ENCODE measurements at places on chromosomes 7 and 10. TPM values are rescaled to one million over a fixed set of nuclear protein-coding genes. Genes with fewer than 3 reads are reported as not detected.

RAB19 gene
- polyA plus RNA-seq = 4.2 TPM

SLC16A12 gene
- polyA plus RNA-seq = 33.1 TPM

NUTM2E gene
- polyA plus RNA-seq = 0.23 TPM

NXPH1 gene
- 0.12 TPM for polyA plus RNA-seq

PSTK gene
- 8.4 TPM for polyA plus RNA-seq

MET gene
- 2.8 TPM for polyA plus RNA-seq

ACSL5 gene
- 3.8 TPM for polyA plus RNA-seq

MYH16 gene
- 0.50 TPM for polyA plus RNA-seq

BTBD16 gene
- 0.08 TPM for polyA plus RNA-seq

RAMP3 gene
- 10.3 TPM for polyA plus RNA-seq

TMEM196 gene
- 0.52 TPM for polyA plus RNA-seq

ATRNL1 gene
- polyA plus RNA-seq = 20.9 TPM

CEP55 gene
- polyA plus RNA-seq = 12.6 TPM

STK31 gene
- polyA plus RNA-seq = 0.38 TPM

SLC13A1 gene
- 15.1 TPM for polyA plus RNA-seq

KIAA1549 gene
- polyA plus RNA-seq = 12.4 TPM

PCDH15 gene
- 6.8 TPM for polyA plus RNA-seq

All from left renal pelvis (tissue), 4 donors.